Ascending aorta (tissue), 2 donors: ENCODE measurements at places on chromosomes 5 and 9. TPM values are rescaled to one million over a fixed set of nuclear protein-coding genes. Genes with fewer than 3 reads are reported as not detected.
A peak's percentile ranks its signal among the peaks of the same experiment; 100 is the strongest.

DNA sequence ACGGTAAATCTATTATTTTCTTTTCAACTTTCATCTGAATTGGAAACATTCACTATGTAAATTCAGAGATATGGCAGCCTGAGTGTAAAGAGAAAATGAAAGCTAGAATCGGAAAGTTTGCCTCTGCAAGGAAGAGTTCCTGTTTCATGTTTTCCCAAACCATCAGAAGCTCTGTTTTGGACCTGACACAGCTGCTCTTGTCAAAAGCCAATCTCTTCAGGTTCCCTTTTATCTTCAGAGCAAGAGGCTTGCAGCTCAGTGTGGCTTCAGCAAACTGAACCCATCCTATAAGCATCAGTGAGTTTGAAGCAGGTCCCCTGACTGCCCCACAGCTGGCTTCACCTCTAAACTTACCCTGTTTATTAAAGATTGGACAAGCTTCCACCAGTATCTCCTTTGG lies 1099.7 kb downstream of the DTWD2 start:
- H3K27me3 ChIP-seq = no peaks in the 10 kb centered on the region
- H3K36me3 ChIP-seq = no peaks in the 10 kb centered on the region
- no peak overlapping the region for H3K27ac ChIP-seq
- H3K4me1 ChIP-seq = no peaks in the 10 kb centered on the region
- peak overlapping the region; percentile 41 for H3K4me3 ChIP-seq

DNA sequence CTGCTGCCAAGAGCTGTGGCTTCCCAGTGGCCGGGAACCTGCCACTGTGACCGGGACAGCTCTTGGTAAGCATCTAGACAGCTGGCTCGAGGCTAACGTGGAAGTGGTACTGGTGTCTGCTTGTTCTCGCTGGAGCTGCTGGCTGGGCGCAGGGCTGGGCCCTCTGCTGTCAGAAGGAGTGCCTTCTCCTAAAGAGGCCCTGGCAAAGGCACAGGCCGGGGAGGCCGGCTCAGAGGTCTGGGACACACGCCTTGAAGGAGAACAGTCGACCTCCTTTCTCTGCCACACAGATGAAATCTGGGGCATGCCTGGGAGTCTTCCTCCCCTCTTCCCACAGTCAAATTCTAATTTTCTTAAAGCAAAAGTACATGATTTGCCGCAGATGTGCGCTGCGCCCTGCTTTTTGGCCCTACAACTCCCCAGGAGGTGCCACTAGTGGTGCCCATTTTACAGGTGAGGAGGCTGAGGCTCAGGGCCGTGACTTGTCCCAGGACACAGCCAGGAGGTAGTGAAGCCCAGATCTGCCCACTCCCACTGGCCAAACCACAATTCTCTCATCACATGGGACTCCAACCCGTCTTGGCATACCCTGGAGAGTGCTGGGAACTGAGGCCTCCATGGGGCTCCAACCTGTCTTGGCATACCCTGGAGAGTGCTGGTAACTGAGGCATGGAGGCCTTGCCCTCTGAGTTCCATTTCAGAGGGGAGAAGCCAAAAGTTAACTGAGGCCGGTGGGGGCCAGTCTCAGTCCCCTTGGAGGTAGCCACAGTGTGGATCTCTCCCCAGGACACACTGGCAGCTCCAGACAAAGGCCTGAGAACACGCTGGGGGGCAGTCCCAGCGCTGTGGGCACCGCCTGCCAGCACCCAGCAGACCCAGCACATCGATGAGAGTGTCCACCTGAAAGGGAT lies 12.0 kb upstream of the RXRA start:
- H3K27me3 ChIP-seq = no peaks in the 10 kb centered on the region
- peaks cover 11% of the 10 kb centered on the region for H3K4me1 ChIP-seq
- no peaks in the 10 kb centered on the region for H3K36me3 ChIP-seq
- no peak for DNase-seq
- H3K27ac ChIP-seq = no peak overlapping the region
- no peak overlapping the region for H3K4me3 ChIP-seq

- H3K27me3 ChIP-seq = no peaks in the 10 kb centered on the region
- DNase-seq = no peak
- no peaks in the 10 kb centered on the region for H3K36me3 ChIP-seq
- no peak overlapping the region for H3K27ac ChIP-seq
- H3K4me3 ChIP-seq = no peak overlapping the region
These were observed 28.3 kb downstream of the ZNF462 start for GRCh38 chr9:106891286-106891685.

- no peaks in the 10 kb centered on the region for H3K27me3 ChIP-seq
- no peak overlapping the region for H3K27ac ChIP-seq
- H3K4me1 ChIP-seq = no peaks in the 10 kb centered on the region
- DNase-seq = no peak
- no peaks in the 10 kb centered on the region for H3K36me3 ChIP-seq
These were observed 28.2 kb downstream of the NR6A1 start for GRCh38 chr9:124742940-124743339.

DNA sequence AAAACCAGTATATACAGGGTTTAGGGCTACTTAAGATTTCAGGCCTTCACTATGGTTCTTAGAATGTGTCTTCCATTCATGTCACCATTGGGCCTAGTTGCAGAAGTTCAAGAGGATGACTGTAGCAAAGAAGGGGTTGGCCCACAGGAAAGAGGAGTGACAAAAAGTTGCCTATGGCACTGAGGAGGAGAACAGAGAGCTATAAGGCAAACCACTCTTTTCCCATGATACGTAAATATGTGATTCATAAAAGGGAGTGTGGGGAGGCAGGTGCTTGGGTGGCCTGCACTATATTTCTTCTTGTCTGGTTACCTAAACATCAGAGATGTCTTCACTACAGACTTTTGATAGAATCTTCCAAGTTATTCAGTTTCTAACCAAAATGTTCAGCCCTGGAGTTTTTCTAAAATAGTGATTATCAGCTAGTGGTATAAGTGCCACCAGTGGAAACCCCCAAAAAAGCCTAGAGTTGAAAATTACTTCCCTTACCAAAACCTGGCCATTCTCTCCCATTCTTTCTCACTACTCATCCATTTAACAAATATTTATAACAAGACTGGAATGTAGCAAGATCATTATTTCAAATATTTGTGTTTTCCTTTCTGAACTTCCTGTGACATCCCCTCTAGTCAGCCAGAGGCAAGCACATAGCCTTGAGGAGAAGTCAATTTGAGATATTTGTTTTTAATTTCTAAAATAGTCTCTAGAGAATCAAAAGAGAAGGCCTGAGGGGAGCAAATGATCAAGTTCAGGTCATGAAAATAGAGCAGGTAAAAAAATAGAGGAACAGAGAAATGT lies 367.4 kb downstream of the EFNA5 start:
- no peaks in the 10 kb centered on the region for H3K4me1 ChIP-seq
- H3K27ac ChIP-seq = no peak overlapping the region
- no peak overlapping the region for H3K4me3 ChIP-seq
- no peak for DNase-seq

- H3K4me3 ChIP-seq = no peak overlapping the region
- no peaks in the 10 kb centered on the region for H3K4me1 ChIP-seq
These were observed 44.3 kb upstream of the TGFBR1 start for GRCh38 chr9:99060621-99061020.

- H3K27me3 ChIP-seq = no peaks in the 10 kb centered on the region
- H3K27ac ChIP-seq = no peak overlapping the region
- no peaks in the 10 kb centered on the region for H3K36me3 ChIP-seq
- H3K4me3 ChIP-seq = no peak overlapping the region
These were observed 154.1 kb downstream of the EFNA5 start for GRCh38 chr5:107516452-107517184.

DNA sequence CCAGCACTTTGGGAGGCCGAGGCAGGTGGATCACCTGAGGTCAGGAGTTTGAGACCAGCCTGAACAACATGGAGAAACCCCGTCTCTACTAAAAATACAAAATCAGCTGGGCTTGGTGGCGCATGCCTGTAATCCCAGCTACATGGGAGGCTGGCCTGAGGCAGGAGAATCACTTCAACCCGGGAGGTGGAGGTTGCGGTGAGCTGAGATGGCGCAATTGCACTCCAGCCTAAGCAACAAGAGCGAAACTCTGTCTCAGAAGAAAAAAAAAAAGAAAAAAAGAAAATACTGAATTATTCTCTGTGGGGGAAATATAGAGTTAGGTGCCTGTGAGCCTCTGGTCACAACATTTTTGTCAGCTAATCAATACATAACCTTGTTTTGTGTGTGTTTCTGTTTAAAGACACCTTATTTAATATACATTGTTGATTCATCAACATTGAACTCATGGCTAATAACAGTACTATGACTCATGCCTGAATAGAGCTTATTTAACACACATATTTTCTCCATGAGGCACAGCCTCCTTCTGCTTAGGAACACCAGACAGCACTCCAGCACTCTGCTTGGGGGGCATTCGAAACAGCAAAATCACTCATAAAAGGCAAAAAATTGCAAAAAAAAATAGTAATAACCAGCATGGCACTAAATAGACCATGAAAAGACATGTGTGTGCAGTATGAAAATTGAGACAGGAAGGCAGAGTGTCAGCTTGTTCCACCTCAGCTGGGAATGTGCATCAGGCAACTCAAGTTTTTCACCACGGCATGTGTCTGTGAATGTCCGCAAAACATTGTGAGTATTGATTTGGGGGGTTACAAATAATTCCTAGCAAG lies at the start of gene IL31RA:
Gene IL31RA, plus strand, starts transcription at position 519 of the 836 bp plus-strand sequence. Its CDS starts 214 bp downstream, at position 733.
- no peak within 1 kb of the TSS for H3K27ac ChIP-seq
- no peaks in the 10 kb centered on the region for H3K4me1 ChIP-seq
- no peaks in the 10 kb centered on the region for H3K36me3 ChIP-seq
- no peaks in the 10 kb centered on the region for H3K27me3 ChIP-seq
- DNase-seq = no peak

DNA sequence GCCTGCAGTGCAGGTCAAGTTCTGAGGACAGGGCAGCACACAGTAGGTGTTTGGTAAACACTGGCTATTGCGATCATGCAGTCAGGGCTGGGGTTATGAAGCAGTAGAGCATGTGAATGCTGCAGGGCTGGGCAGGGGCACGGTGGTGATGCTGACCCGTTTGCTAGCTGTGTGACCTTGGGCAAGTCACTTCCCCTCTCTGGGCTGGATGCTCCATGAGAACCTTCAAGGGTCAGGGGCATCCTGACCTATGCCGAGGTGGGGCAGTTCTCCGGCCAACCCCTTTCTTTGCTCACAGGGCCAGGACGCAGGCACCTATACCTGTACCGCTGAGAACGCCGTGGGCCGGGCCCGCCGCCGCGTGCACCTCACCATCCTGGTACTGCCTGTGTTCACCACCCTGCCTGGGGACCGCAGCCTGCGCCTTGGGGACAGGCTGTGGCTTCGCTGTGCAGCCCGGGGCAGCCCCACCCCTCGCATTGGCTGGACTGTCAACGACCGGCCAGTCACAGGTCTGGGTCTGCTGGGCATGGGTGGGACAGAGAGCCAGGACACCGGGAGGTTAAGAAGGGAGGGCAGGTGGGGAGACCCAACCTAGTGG lies 39.0 kb upstream of the ASS1 start:
- no peaks in the 10 kb centered on the region for H3K27me3 ChIP-seq
- H3K27ac ChIP-seq = no peak overlapping the region
- H3K36me3 ChIP-seq = no peaks in the 10 kb centered on the region
- H3K4me1 ChIP-seq = no peaks in the 10 kb centered on the region

C1QTNF3 gene
- 1.3 TPM for total RNA-seq

DNA sequence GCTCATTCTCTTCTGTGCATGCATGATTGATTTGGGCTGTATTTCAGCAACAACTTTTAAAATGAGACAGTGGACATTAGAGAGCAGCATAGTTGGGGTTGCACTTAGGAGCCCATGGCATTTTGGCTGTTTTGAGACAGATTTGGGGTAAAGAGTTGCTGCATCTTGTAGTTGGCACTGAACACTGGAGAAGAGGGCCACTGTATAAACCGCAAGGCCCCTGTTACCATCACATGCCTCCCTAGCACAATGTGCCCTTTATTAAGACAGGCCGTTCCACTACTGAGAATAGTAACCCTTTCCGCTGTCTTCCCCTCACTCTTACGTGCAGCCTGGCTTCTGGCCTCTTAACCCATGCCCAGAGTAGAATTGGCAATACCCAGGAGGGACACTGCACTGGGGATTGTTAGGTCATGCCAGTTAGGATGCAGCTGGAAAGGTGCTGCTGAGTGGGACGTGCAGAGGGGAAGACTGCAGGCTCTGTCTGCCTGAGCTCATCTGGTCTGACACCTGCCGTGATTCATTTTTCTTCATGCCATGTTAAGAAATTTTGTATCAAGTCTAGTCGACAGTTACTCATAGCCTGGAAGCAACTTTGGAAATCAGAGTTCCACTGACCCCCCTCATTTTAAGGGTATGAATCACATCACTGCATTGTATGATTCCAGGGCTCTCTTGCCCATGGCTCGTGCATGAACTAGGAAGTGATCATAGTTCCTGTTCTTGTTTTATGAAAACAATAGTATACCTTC lies 146.9 kb upstream of the DMRT1 start:
- peak; percentile 88 for DNase-seq
- H3K4me1 ChIP-seq = peaks cover 73% of the 10 kb centered on the region
- H3K27me3 ChIP-seq = no peaks in the 10 kb centered on the region
- peak overlapping the region; percentile 86 for H3K27ac ChIP-seq
- peak overlapping the region; percentile 65 for H3K4me3 ChIP-seq

DNA sequence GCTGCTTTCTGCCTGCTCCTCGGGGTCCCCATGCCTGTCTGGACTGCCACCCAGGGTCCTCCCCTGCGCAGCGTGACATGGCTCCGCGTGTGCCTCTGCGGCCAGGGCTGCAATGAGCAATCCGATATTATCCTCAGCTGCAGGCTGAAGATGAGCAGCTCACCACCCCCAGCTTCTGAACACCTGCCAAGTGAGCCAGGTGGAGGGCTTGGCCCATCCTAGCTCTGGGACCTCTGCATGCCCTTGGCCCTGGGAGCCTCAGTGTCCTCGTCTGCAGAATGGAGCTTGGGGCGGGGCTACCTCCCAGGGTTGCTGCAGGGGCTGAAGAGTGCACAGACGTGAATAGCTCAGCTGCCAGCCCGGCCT lies 4.1 kb upstream of the MYMK start:
- no peak for DNase-seq
- peaks cover 4% of the 10 kb centered on the region for H3K4me1 ChIP-seq
- H3K27ac ChIP-seq = no peak overlapping the region
- H3K36me3 ChIP-seq = no peaks in the 10 kb centered on the region
- no peak overlapping the region for H3K4me3 ChIP-seq

GRCh38 chr5:130536691-130537090 lies 628.4 kb downstream of the HINT1 start:
- no peaks in the 10 kb centered on the region for H3K4me1 ChIP-seq
- H3K27ac ChIP-seq = no peak overlapping the region
- DNase-seq = no peak
- no peaks in the 10 kb centered on the region for H3K27me3 ChIP-seq
- H3K4me3 ChIP-seq = no peak overlapping the region

AHRR gene
- not detected for total RNA-seq

CCNJL gene
- not detected for total RNA-seq

GRCh38 chr9:34501889-34502425 lies 20.8 kb downstream of the ENHO start:
- peaks cover 11% of the 10 kb centered on the region for H3K4me1 ChIP-seq
- H3K27me3 ChIP-seq = no peaks in the 10 kb centered on the region
- H3K36me3 ChIP-seq = no peaks in the 10 kb centered on the region
- H3K4me3 ChIP-seq = no peak overlapping the region
- H3K27ac ChIP-seq = no peak overlapping the region
- no peak for DNase-seq

- no peaks in the 10 kb centered on the region for H3K36me3 ChIP-seq
- no peaks in the 10 kb centered on the region for H3K27me3 ChIP-seq
- H3K4me3 ChIP-seq = no peak overlapping the region
- H3K27ac ChIP-seq = peak overlapping the region; percentile 84
- DNase-seq = no peak
These were observed 3.0 kb downstream of the SLC22A5 start for GRCh38 chr5:132372542-132372941.
